ENCODE measurements at places on chromosomes 6 and 20.

- no peak for DNase-seq
These were observed 89.8 kb downstream of the CD164 start for GRCh38 chr6:109292420-109292819.

- no peak for DNase-seq
These were observed 16.8 kb downstream of the SCML4 start for GRCh38 chr6:107807196-107807811.

DNA sequence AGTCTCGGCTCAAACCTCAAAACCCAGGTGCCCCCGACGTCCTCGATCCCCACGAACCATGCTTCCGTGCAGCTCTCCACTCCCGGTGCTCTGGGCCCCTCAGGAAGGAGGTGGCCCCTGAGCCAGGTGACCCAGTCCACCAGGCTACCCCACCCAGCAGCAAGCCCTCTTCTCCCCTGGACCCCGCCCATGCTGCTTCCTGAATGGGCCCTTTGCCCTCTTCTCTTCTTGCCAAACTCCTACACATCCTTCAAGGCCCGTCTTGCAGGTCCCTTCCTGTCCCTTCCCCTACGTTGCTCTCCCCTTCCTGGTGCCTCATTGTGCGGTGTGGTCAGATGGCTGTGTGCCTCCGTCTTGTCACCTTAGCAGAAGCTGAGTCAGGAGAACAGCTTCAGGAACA lies 3.4 kb upstream of the GATA5 start:
- DNase-seq: no peak

DNA sequence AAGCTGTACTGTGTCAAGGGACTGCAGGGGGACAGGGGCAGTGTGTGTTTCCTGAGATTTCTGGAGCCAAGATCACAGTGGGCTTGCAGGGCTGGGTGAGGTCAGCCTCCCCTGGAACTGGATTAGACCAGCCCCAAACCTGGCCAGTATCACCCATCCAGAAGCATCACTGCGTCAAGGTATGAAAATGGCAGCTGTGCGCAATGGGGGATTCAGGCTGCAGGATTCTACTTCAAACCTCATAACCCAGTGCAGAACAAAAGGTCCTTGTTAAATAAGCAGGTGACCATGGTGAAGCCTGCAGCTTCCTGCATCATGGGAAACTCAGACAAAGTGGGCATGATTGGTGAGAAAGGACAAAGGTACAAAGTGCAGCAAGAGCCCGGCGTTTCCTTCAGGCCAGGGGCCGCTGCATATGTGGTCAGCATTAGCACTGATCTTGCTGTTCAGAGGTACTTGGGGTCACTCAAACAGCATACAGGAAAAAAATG lies 33.4 kb downstream of the TRAF3IP2 start:
- no peak for DNase-seq

DNA sequence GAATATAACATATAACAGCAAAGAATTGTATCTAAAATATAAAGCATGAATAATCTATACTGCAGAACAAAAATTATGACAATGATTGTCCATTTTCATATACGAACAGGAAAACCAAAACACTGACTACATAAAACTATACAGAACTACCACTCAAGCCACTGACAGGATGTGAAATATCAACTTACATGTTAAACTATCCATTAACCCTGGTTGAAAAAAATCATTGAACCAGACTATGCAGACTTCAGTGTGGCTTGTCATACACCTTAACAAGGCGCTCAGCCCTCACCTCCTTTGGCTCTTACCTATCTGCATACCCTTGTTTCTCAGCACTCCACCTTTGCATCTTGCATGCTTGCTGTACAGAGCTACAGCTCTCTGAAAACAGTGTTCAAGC lies 34.9 kb downstream of the ASCC3 start:
- no peak for DNase-seq

GRCh38 chr6:11909696-11910132 lies 102.4 kb upstream of the HIVEP1 start:
- DNase-seq: no peak

DNA sequence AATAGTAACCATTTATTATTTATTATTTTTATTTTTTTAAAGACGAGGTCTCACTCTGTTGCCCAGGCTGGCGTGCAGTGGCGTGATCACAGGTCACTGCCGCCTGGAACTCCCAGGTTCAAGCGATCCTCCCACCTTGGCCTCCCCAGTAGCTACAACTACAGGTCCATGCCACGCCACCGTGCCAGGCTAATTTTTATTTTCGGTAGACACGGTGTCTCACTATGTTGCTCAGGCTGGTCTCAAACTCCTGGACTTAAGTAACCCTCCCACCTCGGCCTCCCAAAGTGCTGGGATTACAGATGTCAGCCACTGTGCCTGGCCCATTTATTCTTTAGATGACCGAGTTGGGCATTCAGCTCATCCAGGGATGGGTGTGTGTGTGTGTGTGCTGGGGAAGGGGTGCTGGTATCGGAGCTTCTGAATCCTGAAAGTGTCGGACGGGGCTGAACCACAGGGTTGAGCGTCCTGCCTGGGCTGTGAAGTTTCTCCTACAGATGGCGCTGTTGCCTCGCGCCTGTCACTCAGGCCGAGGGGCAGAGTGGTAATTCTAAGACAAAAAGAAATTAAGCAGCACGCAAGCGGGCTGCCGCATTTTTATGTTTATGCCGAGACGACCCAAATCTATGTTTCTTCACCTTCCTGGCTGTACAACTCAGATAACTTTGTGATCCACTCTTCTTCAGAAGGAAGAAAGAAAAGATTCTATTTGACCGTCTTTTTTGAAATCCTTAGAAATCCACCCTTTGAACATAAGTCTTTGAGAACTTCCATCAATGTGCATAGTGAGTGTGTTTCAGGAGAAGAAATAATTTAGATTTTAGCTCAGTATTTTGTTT lies 252.8 kb downstream of the CDH26 start:
- DNase-seq: peak; percentile 15

DNA sequence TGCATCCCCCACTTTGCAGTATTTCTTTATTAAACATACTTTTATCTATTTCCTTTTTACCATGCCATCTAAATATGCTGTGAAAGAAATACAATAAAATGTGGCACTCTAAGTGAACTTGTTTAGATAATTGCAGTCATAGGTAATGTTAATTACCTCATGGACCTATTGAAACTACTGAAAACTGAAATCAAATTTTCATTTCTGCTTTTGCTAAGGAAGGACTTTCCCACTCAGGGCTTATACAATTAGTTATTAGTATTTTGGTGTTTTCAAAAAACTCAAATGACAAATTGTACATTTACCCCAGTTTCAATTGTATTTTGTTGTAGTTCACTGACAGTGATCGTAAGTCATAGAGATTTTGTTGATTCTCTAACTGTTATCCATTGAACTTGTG lies 88.4 kb downstream of the ID4 start:
- DNase-seq: no peak

DNA sequence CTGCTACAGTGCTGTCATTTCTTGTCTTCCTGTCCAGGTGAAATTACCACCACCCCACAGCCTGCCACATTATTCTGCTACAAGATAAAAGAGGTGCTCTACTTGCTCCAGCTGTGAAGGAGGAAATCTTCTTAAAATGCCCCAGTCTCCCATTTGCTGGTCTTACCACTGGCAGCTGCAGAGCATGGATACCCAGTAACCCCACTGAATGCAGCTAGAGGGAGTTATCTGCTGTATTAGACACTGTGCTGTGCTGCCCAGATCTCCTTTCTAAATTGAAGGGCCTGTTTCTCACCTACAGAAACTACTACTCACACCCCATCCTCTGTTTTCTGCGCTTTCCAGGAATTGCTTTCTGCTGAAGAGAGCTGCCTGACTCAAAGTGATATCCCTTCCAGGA lies 517.8 kb downstream of the PKHD1 start:
- DNase-seq: no peak

DNA sequence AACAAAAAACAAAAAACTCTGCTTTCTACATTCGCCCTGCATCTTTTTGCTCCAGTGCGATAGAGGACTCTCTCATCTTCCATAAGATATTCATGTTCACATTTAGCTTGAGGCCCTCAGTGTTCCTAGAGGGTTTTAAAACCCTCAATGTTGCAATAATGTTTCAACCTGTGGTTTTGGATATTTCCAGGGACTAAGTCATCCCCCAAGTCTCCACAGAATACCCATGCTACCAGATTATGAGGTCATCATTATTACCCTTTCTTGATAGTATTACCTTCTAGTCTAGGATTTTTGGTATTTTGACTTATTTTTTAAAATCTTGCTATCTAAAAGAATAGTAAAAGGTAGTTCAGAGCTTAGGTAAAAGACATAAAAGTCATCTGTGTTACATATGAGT lies 480.5 kb upstream of the ID4 start:
- no peak for DNase-seq

- no peak for DNase-seq
These were observed 90.4 kb upstream of the TMEM30A start for GRCh38 chr6:75374961-75375400.

DNA sequence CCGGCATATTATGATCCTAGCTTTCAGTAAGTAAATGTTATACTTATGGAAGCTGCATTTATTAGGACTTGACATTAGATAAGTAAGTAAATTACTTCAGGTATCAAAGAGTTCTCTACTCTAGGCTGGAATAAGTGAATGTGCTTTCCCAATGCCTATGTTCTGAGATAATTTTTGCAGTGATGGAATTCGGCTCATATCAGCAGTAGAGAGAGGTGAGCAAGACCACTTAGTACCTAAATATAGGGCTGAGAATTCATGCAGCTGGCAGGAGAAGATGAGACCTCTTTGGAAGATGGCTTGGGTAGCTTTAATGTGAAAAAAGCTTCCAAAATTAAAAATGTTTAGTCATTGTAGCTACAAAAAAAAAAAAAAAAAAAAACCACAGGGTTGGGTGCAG lies 13.3 kb upstream of the BEND3 start:
- DNase-seq: no peak

GRCh38 chr6:44230034-44230675 lies 6.8 kb downstream of the SLC29A1 start:
- no peak for DNase-seq

- DNase-seq: no peak
These were observed 17.3 kb downstream of the NCOA7 start for GRCh38 chr6:125808060-125808459.

GRCh38 chr6:34044945-34045595 lies 100.8 kb downstream of the GRM4 start:
- no peak for DNase-seq

GRCh38 chr6:13914351-13914750 lies 10.4 kb upstream of the RNF182 start:
- DNase-seq: no peak

- DNase-seq: no peak
These were observed at the start of gene ID4 for GRCh38 chr6:19836799-19837510. ID4 (plus strand) TSS chr6:19837370; CDS start chr6:19837755, 385 bp downstream.

- DNase-seq: no peak
These were observed 531.9 kb downstream of the QKI start for GRCh38 chr6:163946437-163946836.

- DNase-seq: no peak
These were observed 4.3 kb downstream of the TNNC2 start for GRCh38 chr20:45822857-45823256.

- no peak for DNase-seq
These were observed 109.9 kb upstream of the ASF1A start for GRCh38 chr6:118783931-118784550.

DNA sequence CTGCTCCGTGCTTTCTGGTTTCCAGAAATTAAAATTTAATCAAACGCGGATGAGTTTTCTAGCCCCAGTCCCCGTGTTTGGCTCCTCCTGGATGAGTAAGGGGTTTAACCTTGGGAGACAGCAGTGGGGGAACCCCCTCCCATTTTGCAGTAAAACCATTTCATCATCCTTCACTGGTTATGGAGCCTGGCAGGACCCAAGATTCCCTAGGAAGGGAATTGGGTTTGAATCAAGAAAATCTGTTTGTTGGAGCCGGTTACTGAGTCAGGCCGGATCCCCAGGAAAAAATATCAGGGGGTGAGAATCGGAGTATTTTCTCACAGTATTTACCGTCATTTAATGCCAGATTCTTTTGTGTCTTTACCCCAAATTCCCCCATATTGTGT lies 754 bp downstream of the YWHAB start:
- no peak for DNase-seq

GRCh38 chr6:13667655-13668054 lies 44.0 kb downstream of the RANBP9 start:
- no peak for DNase-seq

GRCh38 chr6:81451787-81452186 lies 300.7 kb downstream of the TENT5A start:
- DNase-seq: no peak

GRCh38 chr6:63904650-63905248 lies 269.1 kb downstream of the PHF3 start:
- DNase-seq: no peak

DNA sequence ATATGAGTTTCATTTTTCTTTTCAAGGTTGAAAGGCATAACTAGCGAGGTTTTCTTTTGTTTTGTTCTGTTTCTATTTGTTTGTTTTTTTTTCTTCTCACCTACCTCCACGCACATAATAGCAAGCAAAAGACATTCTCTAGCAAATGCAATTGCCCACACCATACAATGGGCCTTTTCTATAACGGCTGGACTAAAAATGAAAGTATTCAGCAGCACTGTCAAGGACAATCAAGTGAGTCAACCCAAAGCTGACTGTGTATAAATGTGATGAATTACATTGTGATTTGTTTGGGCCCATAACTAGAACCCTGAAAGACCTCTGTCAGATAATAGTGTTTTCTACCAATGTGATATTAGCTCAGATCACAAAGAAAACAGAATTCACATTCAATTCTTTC lies 496.7 kb downstream of the RNF144B start:
- DNase-seq: no peak

DNA sequence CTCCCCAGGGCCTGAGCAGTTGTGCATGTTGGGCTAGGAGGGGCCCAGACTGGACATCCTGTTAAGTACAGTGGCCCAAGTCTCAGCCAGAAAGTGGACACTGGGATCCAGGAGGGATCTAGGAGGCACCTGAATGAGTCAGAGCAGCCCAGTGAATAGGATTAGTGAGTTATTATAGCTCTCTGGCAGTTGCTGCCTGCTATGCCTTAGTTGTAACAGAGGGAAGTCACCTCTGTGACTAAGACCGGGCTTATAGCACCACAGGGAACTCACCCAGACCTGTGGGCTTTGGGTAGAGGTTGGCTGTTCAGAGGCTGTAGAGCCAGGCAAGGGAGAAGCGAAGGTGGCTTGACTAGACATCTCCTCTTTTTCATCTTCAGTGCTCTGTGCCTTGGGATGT lies 39.0 kb upstream of the AAR2 start:
- no peak for DNase-seq

Measured in stimulated activated CD4-positive, alpha-beta T cell treated with anti-CD3 and anti-CD28 coated beads, TNF-alpha, amount 100 ng/mL, for 4 hours (primary cell).